Fibroblast of villous mesenchyme (primary cell): ENCODE measurements at places on chromosomes 1 and 21. TPM values are rescaled to one million over a fixed set of nuclear protein-coding genes. Genes with fewer than 3 reads are reported as not detected.

GRCh38 chr1:173301507-173301906 lies 94.4 kb upstream of the TNFSF4 start:
- no peak for DNase-seq

DNA sequence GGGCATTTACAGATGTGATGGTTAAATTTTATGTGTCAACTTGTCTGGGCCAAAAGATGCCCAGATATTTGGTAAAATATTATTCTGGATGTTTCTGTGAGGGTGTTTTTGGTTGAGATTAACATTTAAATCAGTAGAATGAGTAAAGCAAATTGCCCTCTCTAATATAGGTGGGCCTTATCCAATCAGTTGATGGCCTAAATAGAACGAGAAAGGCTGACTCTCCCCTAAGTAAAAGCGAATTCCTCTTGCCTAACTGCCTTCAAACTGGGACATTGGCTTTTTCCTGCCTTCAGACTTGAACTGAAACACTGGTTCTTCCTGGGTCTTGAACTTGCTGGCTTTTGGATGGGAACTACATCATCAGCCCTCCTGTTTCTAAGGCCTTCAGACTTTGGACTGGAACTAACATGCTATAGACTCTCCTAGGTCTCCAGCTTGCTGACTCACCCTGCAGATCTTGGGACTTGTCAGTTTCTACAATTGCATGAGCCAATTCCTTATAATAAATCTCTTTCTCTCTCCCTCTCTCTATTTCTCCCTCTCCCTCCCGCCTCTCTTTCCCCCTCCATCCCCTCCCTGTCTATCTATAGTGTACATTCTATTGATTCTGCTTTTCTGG lies 10.2 kb upstream of the NAV1 start:
- peak; percentile 27 for DNase-seq

- peak; percentile 51 for DNase-seq
Observed at GRCh38 chr1:246631426-246631825, 65.2 kb downstream of the CNST start.

GRCh38 chr1:151372058-151372934 lies at the start of gene SELENBP1:
SELENBP1 (minus strand) TSS chr1:151372705; CDS start chr1:151372641, 64 bp downstream.
- peak; percentile 89 for DNase-seq

DNA sequence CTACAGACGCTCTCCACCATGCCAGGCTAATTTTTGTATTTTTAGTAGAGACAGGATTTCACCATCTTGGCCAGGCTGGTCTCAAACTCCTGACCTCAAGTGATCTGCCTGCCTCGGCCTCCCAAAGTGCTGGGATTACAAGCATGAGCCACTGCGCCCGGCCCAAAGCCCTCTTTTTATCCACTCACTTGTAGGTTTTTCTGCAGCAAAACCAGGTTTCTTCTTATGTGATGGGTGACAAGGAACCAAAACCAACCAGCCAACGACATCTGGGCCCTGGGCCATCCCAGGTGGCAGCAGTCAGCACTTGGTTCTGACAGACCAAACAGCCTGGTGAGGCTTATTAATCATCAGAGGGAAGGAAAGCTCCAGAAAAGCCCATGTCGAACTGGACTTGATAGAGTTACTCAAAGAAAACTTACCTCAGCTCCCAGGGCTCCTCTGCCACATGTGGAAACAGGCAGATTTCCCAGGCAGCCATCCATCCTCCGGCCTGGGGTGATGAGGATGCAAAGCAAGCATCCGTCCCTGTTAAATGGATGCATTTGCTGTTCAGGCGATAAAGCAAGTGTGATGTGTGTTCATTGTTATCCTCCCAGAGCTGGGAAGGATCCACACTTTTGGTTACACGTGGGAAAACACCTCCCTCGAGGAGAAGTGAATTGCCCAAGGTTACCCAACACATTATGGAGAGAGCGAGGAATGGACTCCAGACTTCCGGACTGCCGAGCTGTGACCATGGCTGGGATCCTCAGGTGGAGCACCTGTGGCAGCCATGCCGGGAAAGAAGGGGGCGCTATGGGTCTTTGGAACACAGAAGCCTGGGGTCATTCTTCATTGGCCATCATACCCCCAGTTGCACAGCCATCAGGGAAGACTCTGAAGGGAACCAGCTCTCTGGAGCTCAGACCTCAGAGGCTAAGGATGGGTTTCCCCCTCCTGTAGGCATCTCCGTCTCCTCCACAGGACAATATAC lies 118.8 kb downstream of the HUNK start:
- DNase-seq, result no peak

DNA sequence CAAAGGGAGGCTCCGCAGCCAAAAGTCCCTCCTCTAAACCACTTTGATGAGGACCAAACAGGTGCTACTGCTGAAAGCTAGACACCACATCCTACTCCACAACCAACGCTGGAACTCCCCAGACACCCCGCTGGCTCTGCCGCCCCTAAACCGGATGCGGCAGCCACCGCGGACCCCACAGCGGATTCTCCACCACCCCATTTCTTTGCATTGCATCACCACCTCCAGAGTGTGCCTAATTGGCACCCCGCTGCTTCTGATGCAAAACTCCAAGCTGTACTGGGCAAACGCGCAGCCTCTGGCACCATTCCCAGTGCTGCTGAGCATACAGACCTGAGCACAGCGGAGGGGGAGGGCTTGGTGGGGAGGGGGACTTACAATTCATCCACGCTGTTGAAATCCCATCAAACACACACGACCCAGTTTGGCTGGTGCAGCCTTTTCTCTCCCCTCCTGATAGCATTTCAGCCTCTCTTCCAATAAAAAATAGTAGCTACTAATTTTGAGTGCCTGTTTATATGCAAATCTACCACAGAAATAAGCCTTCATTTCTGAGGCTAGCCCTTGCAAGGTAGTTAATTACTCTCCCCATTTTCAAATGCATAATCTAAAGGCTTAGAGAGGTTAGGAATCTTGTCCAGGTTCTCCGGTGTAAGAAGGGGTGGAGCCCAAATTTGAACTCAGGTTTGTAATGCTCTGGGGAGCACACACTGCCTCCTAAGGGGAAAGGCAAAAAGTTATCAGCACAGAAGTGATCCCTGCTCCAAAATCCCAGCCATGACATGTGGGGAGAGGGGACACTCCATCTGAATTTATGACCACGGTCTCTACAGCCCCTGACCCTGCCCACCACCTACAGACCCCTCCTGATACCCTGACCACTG lies 12.2 kb upstream of the RGS16 start:
- peak; percentile 46 for DNase-seq

TMEM51 gene
- 14.8 and 18.6 TPM in 2 replicates for total RNA-seq

TOMM40L gene
- total RNA-seq, result 10.0 and 13.4 TPM in 2 replicates

MATN1 gene
- not detected in 2 replicates for total RNA-seq

HTR1D gene
- total RNA-seq, result 0.86 and 2.3 TPM in 2 replicates

RCAN3 gene
- 11.7 and 12.6 TPM in 2 replicates for total RNA-seq
